ENCODE measurements at places on chromosomes 12 and 14. TPM values are rescaled to one million over a fixed set of nuclear protein-coding genes. Genes with fewer than 3 reads are reported as not detected.

Gene P2RX2
- not detected for total RNA-seq

Gene ART4
- not detected for total RNA-seq

Gene LRRIQ1
- not detected for total RNA-seq

Gene CISTR
- not detected for total RNA-seq

Gene ASCL1
- not detected for total RNA-seq

Gene ABCC9
- total RNA-seq: not detected

Gene RDH16
- 0.35 TPM for total RNA-seq

Gene SLC25A47
- total RNA-seq: not detected

Gene GPRC5D
- total RNA-seq: 0.67 TPM

Gene PARPBP
- total RNA-seq: 28.4 TPM
